Osteocyte (in vitro differentiated cells): ENCODE measurements at places on chromosomes 11 and 22. TPM values are rescaled to one million over a fixed set of nuclear protein-coding genes. Genes with fewer than 3 reads are reported as not detected.
A peak's percentile ranks its signal among the peaks of the same experiment; 100 is the strongest.

Gene C22orf23
- total RNA-seq = not detected in 2 replicates

Gene CARD18
- not detected in 2 replicates for total RNA-seq

Gene RPL27A
- total RNA-seq = 750 and 815 TPM in 2 replicates

Gene FOLR3
- total RNA-seq = not detected in 2 replicates

Gene CSKMT
- total RNA-seq = 19.4 and 27.3 TPM in 2 replicates

Gene ANO5
- not detected in 2 replicates for total RNA-seq

Gene PKDREJ
- 0.05 TPM in 1 of 2 replicates, not detected in the other for total RNA-seq

GRCh38 chr11:60871378-60872061 is 4.2 kb downstream of the ZP1 start:
- H3K27ac ChIP-seq = no peak overlapping the region
- no peak overlapping the region for H3K4me3 ChIP-seq
- H3K4me1 ChIP-seq = peaks cover 34% of the 10 kb centered on the region
- H3K27me3 ChIP-seq = no peaks in the 10 kb centered on the region

GRCh38 chr22:43356881-43357280 is 13.7 kb upstream of the SCUBE1 start:
- H3K4me3 ChIP-seq = no peak overlapping the region
- H3K27me3 ChIP-seq = peaks cover 20% of the 10 kb centered on the region
- no peak for DNase-seq
- H3K36me3 ChIP-seq = no peaks in the 10 kb centered on the region

DNA sequence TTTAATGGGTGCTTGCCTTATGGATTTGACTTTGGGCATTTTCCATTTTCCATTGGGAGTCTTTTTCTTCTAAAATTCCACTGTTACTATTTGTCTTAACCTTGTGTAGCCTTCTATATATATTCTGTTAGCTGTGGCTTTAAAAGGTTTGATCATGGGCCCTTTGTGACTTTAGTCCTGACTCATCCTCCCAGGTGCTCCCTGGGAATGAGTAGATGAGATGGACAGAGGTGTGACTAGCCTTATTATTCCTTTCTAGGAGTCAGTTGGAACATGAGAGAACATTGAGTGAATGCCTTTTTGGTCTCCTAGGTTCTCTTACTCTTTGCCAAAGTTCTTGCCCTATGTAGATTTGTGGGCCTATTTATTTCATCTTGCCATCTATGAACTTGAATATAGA is 39.0 kb downstream of the DDX10 start:
- H3K4me1 ChIP-seq = peaks cover 2% of the 10 kb centered on the region
- no peak for DNase-seq
- H3K27me3 ChIP-seq = no peaks in the 10 kb centered on the region

- DNase-seq = no peak
- H3K4me1 ChIP-seq = peaks cover 17% of the 10 kb centered on the region
- no peaks in the 10 kb centered on the region for H3K36me3 ChIP-seq
- no peak overlapping the region for H3K27ac ChIP-seq
- no peak overlapping the region for H3K4me3 ChIP-seq
- no peaks in the 10 kb centered on the region for H3K27me3 ChIP-seq
These were observed 471.4 kb downstream of the SOX6 start for GRCh38 chr11:15884777-15885540.

- peaks cover 4% of the 10 kb centered on the region for H3K36me3 ChIP-seq
- DNase-seq = no peak
- H3K4me3 ChIP-seq = peak overlapping the region; percentile 22
- peaks cover 36% of the 10 kb centered on the region for H3K4me1 ChIP-seq
- no peaks in the 10 kb centered on the region for H3K27me3 ChIP-seq
These were observed 12.2 kb upstream of the CDC42BPG start for GRCh38 chr11:64856382-64857227.

DNA sequence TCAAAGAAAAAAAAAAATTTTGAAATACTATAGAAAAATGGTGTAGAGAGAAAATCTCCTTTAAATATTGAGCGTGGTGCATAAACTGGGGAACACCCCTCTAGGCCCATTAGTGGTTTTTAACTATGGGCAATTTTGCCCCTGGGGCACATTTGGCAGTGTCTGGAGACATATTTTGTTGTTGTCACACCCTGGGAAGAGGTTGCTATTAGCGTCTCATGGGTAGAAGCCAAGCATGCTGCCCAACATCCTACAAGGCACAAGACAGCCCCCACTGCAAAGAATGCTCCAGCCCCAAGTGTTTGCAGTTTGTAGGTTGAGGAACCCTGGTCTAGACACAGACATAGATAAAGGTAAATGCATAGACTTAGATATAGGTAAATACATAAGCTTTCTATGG is 92.6 kb downstream of the KIAA1671 start:
- no peak overlapping the region for H3K4me3 ChIP-seq
- no peak overlapping the region for H3K27ac ChIP-seq
- no peaks in the 10 kb centered on the region for H3K4me1 ChIP-seq
- no peak for DNase-seq
- no peaks in the 10 kb centered on the region for H3K36me3 ChIP-seq

DNA sequence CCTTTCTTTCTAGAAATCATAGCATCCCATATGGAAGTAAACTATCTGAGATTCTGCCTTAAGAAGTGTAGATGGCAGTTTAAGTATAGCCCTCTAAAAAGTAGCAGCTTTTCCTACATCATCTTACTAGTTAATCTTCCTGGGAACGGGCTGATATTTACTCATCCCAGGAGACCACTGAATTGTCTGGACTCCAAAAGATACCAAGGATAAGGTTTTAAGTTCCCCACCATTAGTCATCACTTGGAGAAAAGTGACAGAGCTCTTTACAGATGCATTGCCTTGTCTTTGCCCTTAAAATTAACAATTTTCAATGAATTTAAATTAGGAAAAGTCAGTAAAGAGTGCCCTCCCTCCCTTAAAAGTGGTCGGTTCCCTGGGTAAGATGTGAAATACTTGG is 129.5 kb downstream of the MAML2 start:
- no peaks in the 10 kb centered on the region for H3K27me3 ChIP-seq
- no peak for DNase-seq
- H3K36me3 ChIP-seq = no peaks in the 10 kb centered on the region
- no peak overlapping the region for H3K4me3 ChIP-seq
- H3K27ac ChIP-seq = peak overlapping the region; percentile 93
- H3K4me1 ChIP-seq = peaks cover 66% of the 10 kb centered on the region

DNA sequence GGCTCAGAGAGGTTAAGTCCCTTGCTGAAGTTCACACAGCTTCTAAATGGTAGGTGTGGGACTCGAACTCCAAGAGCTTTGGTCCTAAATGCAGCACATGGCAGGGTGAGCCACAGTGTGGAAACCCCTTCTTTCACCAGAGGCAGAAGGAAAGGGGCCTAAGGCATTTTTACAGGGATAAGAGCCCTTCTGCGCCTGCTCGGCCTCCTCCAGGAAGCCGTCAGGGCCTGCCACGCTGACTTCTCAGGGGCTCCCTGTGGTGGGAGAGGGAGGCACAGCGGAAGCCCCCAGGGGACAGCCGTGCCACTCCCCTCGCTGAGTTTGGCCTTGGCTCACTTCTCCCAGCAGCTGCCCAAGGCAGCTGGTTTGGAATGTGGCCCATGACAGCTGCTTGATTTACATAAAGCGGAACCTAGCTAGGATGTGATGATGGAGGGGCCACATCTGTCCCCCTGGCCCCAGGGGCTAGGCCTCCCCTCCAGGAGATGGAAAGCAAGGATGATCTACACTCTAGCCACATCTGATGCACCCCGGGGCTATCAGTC is 35.4 kb downstream of the CD82 start:
- H3K27me3 ChIP-seq = no peaks in the 10 kb centered on the region
- H3K4me1 ChIP-seq = peaks cover 61% of the 10 kb centered on the region
- H3K27ac ChIP-seq = peak overlapping the region; percentile 27
- peak; percentile 88 for DNase-seq
- no peak overlapping the region for H3K4me3 ChIP-seq

- peaks cover 22% of the 10 kb centered on the region for H3K27me3 ChIP-seq
- DNase-seq = peak; percentile 73
- no peaks in the 10 kb centered on the region for H3K4me1 ChIP-seq
- no peak overlapping the region for H3K4me3 ChIP-seq
These were observed 45.3 kb upstream of the ACCSL start for GRCh38 chr11:44002191-44003093.

GRCh38 chr11:64698427-64698826 is 24.6 kb downstream of the NRXN2 start:
- DNase-seq = no peak
- H3K4me1 ChIP-seq = no peaks in the 10 kb centered on the region
- no peaks in the 10 kb centered on the region for H3K36me3 ChIP-seq

- no peak for DNase-seq
- no peaks in the 10 kb centered on the region for H3K27me3 ChIP-seq
These were observed 2.6 kb downstream of the PHLDA2 start for GRCh38 chr11:2926611-2927051.

- H3K27ac ChIP-seq = no peak overlapping the region
- H3K36me3 ChIP-seq = no peaks in the 10 kb centered on the region
- H3K4me3 ChIP-seq = peak overlapping the region; percentile 29
- H3K4me1 ChIP-seq = peaks cover 50% of the 10 kb centered on the region
- H3K27me3 ChIP-seq = peaks cover 94% of the 10 kb centered on the region
These were observed 103.6 kb upstream of the HSD17B12 start for GRCh38 chr11:43576803-43577521.

- no peak overlapping the region for H3K27ac ChIP-seq
- no peak overlapping the region for H3K4me3 ChIP-seq
- DNase-seq = no peak
- peaks cover 34% of the 10 kb centered on the region for H3K4me1 ChIP-seq
These were observed 211.4 kb downstream of the ETS1 start for GRCh38 chr11:128375961-128376360.

DNA sequence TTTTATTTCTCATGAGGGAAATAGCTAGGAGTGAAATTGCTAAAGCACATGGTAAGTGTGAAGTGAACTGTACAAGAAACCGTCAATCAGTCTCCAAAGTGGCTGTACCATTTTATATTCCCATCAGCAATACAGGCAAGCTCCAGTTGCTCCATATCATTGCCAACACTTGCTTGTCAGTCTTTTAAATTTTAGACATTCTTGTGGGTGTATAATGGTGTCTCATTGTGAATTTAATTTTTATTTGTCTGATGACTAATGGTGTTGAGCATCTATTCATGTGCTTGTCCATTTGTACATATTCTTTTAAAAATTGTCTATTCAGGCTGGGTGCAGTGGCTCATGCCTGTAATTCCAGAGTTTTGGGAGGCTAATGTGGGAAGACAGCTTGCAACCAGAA is 34.1 kb upstream of the SMCO4 start:
- DNase-seq = no peak
- peak overlapping the region; percentile 31 for H3K27ac ChIP-seq
- no peaks in the 10 kb centered on the region for H3K36me3 ChIP-seq
- no peak overlapping the region for H3K4me3 ChIP-seq
- H3K27me3 ChIP-seq = no peaks in the 10 kb centered on the region
